ENCODE measurements at places on chromosomes 16 and 17.

DNA sequence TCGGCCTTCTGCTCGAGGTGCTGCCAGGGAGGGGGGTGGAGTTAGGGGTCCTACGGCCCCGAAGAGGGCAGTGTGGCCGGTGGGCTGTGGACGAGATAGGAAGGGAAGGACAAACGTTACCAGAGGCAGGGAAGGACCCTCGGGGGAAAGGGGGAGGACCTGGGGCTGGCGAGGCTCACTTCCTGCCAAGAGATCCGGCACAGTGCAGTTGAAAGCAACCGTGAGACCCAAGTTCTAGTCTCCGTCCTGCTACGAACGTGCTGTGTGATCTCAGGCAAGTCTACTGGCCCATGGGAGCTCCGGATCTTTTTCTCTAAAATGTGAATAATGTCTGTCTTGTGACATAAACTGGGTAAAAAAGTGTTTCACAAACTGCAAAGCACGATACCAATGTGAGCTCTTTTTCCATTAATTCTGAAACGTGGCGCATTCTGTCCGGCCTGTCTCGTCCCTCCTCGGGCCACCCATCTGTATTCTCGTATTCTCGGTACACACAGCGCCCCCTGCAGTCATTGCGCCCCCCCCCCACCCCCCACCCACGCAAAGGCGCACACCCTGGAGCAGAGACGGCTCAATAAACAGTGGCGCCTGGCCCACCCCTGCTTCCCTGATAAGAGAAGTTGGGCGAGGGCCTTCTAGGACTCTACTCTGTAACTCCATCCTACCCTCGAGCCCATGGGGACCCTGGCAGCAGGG lies 8.8 kb downstream of the CYGB start:
- DNase-seq, result no peak

DNA sequence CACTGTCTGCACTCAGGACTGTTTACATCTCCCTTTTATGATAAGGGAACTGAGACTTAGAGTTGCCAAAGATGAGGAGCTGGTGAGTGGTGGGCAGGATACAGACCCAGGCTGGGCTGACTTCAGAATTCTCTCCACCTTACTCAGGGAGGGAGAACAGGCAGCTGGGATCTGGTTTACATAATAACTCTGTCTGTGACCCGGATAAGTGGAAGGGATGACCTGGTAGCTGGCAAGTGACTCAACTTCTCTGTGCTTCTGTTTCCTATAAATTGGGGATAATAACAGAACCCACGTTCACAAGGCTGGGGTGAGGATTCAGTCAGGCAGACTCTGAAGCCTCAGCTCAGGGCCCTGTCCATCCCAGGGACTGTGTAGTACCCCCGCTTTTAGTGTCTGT lies 2.6 kb downstream of the SNX20 start:
- no peak for DNase-seq

DNA sequence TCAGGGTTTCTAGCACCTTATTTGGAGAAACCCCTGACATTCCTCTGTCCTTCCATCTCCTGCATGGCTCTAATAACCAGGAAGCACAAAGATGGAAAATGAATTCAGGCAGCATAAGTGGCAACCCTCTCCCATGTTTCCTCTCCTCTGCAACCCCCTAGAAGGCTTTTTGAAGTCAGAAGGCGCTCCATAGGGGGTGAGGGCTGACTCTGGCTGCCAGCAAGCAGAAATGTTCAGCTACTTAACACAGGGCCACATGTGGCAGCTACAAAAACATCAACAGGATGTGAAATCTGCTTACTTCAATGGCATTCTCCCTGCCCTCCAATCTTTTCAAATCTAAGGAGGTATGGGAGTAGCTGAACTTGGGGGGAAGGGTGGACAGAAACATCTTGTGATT lies 55.2 kb upstream of the IRX5 start:
- no peak for DNase-seq

DNA sequence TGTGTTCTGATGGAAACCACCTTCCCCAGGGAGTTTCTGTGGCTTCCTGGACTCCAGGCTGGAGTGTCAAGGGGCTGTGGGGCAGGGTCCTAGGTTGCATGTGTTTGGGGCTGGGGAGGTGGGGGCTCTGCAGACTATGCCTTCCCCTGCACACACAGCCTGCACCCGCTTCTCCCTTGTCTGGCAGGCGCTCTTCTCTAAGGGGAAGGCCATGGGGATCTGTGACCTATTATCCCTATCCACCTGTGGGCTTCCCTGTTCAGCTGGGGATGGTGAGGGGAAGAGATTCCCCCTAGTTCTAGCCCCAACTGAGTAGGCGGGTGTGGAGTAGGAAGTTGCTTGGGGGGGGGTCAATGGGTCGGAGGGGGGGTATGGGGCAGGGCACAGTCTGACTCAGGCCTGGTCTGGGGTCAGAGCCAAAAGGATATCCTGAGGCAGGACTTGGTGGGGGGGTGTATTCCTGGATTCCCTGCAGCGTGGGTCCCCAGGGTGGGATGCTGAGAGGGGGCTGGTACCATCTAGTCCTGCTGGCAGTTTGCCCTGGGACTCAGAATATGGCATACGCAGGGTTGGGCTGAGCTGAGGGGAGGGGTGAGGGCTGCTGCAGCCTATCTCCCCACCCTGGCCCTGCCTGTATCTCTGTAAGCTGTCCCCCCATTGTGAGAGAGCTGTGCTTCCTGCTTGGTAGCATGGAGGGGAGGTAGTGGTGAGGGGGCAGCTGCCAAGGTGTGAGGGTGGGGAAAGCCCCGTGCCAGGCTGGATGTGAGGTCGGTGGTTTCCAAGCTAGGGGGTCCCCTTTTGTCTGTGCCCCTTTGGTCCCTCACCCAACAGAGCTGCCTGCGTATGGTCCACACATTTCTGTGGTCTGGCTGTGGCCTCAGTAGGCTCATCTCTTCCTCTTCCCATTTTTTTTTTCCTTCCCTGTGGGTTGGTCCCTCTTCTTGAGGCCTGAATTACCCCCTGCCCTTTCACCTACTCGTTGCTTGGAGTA lies 14.7 kb downstream of the RARA start:
- no peak for DNase-seq

DNA sequence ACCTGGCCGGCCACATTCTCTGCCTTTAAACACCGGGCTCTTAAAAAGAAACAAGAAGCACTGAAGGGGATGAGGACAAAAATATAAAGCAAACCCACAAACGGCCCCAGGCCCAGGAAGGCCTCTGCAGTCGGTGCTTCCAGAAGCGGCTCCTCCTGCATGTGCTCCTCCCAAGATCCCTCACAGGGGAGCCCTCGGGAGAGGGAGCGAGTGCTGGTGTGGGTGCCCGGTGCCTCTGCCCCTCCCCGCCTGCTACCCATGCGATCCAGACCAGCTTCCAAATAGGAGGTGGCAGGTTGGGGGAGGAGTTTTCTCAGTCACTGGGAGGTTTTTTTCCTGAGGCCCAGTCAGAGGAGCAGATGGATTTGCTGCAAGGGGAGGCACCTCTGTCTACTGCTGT lies 15.8 kb downstream of the KDM8 start:
- DNase-seq, result no peak

GRCh38 chr17:16623282-16623681 lies 30.4 kb downstream of the ZNF624 start:
- DNase-seq, result no peak

- DNase-seq, result no peak
Observed at GRCh38 chr16:82655072-82655714, 28.4 kb downstream of the CDH13 start.

DNA sequence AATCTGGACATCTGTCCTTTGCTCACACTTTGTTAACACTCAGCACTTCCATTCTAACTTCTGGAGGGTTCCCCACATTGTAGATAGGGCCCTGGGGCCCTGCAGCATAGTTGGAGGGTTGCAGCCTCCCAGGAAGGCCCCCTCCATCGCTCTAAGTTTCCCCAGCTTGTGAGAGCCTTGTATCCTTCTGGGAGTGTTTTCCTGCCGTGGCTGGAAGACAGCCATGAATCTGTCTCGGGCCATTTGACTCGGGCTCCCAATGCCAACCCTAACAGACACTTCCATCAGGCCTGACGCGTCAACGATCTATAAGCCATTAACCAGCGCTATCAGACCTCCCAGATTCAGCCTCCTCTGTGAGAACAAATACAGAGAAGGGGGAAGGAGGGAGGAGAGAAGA lies 263.7 kb upstream of the RPL38 start:
- DNase-seq, result no peak

GRCh38 chr16:75197522-75198134 lies 9.3 kb downstream of the CTRB2 start:
- no peak for DNase-seq

DNA sequence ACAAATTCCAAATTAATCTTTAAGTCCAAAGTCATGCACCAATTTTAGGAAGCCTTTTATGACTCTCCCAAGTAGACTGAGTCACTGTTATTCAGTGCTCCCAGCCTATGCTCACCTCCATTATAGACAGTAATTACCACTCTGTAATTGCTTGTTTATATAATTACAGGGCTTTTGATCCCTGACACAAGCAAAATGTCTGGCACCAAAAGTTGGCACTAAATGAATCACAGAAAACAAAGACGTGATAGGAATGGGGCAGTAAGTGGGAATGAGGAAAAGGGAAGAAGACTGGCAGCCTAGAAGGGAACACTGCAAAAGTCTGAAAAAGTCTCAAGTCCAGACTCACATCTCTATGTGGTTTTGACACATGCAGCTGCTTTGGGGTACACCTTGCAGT lies 94.1 kb downstream of the SLC39A11 start:
- DNase-seq, result no peak

- no peak for DNase-seq
Observed at GRCh38 chr17:75262112-75262606, 480 bp downstream of the MRPS7 start.

- no peak for DNase-seq
Observed at GRCh38 chr16:85676466-85676865, 12.3 kb downstream of the GINS2 start.

- DNase-seq, result no peak
Observed at GRCh38 chr16:19382887-19383816, 34.5 kb upstream of the TMC5 start.

GRCh38 chr16:50121721-50122445 lies 31.2 kb upstream of the TENT4B start:
- DNase-seq, result no peak
